ENCODE measurements at places on chromosomes 12 and 14.

GRCh38 chr12:120007272-120007671, 18.2 kb downstream of the BICDL1 start:
- DNase-seq = no peak

DNA sequence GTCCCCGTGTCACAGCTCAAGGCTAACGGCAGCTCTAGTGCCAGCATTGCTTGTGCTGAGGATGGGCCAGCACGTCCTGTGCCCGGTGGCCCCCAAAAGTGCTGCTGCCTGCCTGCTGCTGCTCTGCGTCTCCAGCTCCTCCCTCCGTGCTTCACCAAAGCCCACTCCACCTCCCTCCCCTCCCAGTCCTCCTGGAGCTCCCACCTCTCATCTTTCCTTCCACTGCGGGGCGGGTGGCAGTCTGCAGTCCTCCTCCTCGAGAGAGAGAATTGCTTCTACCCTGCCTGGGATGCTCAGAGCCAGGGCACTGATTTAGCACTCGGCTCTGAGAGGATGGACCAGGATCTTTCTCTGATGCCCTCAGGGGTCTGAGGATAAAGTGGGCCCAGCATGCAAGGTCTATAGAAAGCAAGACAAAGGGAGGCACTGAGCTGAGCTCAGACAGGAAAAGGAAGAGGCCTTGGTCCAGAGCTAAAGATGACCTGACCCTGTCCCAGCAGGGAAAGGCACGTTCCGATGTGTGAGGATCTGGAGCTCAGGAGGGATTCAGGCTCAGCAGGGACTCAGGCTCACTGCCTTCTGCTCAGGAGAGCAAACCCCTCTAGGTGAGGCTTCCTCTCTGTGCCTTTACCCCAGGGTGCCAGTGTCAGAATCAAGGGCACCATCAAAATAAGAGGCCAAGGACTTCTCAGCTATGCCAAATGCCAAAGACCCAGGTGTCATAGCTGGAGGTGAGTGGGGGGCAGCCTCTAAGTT, 113.1 kb upstream of the FKBP4 start:
- DNase-seq = no peak

GRCh38 chr12:1820191-1820895, at the start of gene LRTM2:
Gene LRTM2, plus strand, starts transcription at chr12:1820565. Its CDS starts 7,584 bp downstream, at chr12:1828149.
- no peak for DNase-seq

DNA sequence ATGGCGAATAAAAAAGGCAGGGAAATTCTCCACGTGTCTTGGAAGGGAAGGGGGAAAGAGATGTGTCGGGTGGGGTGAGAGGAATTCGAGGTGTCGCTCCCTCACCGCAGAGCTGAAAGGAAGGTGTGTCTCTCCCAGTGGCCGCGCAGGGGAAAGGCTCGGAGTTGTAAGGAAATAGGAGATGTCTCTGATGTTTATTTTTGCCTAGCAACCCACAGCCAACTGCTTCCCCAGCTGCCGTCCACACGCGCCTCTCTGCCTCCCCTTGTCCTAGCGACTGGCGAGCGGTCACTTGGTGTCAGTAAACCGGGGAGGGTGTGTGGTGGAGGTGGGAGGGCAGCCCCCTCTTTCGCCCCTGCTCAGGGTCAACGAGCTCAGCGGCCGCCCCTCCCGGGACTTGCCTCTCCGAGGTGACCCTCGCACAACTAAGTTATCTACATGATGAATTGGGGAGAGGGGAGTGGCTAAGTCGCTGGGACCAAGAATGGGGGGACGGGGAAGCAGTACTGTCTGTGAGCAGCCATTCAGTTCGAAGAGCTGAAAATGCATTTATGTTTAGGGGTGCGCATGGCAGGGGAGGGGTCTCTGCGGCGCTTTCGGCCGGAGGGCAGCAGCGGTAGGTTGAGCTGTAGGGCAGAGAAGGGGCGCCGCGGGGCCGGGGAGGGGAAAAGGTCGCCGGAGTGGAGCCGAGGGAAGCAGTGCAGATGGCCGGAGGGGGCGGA, 585 bp upstream of the DYRK2 start:
- peak; percentile 32 for DNase-seq

DNA sequence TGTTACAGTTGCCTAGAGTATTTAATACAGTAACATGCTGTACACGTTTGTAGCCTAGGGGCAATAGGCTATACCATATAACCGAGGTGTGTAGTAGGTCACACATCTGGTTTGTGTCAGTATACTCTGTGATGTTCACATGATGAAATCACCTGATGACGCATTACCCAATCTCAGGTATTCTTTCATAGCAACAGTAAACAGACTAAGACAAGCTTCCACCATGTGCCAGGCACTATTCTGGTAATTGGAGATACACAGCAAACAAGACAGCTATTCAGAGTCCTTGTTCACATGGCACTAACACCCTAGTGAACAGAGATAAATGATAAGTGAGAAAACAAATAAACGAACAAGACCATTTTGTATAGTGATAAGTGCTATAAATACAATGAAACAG, 3.8 kb upstream of the PDE3A start:
- peak; percentile 11 for DNase-seq

DNA sequence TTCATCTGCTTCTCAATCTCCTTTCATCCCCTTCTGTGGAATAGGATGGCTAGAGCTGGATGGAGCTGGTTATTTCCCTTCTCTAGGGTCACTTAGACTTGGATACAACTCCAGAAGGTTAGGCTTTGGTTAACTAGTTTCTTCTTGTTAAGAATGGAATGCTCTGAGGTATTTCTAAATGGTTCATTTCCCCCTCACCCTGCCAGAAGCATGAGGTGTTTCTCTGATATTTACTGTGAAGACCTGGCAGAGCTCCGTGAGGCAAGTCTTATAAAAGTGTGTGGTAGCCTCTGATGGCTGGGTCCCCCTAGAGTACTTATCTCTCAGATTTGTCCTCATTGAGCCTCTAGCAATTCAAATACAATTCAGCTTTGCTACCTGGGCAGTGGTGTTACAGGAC, 207.9 kb downstream of the SLC16A7 start:
- DNase-seq = no peak

DNA sequence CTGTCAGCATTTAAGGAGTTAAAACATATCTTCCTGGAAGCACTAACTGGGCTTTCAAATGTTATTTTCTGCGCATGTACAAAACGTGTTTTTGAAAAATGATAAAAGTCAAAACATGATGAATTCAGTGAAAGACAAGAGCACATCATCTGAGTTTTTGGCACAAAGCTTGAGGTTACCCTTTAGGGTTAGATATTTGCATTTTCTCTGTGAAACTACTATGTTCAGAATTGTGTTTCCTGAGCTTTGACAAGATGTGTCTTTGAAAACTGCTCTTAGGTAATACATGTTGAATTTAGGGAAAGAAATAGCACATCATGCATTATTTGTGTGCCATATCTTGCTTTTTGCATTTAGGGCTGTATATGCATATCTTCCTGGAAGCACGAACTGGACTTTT, 79.0 kb downstream of the ASCL4 start:
- DNase-seq = no peak

- DNase-seq = no peak
Observed at GRCh38 chr12:65642061-65642661, 182.1 kb upstream of the HMGA2 start.

DNA sequence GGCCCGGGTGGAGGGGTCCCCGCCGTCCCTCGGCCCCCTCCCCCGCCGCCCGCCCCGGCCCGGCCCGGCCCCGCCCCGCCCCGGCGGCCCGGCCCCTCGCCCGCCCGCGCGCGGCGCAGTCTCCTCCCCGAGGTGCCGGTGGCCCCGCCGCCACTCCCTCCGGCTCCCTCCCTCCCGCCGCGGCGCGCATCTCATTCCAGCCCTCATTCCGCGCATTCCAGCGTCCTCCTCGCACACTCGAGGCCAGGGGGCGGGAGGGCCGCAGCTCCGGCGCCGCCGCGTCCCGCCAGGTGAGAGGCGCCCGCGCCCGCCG, at the start of gene TEAD4:
Gene TEAD4, plus strand, starts transcription at position 206 of the 313 bp plus-strand sequence.
- DNase-seq = no peak

DNA sequence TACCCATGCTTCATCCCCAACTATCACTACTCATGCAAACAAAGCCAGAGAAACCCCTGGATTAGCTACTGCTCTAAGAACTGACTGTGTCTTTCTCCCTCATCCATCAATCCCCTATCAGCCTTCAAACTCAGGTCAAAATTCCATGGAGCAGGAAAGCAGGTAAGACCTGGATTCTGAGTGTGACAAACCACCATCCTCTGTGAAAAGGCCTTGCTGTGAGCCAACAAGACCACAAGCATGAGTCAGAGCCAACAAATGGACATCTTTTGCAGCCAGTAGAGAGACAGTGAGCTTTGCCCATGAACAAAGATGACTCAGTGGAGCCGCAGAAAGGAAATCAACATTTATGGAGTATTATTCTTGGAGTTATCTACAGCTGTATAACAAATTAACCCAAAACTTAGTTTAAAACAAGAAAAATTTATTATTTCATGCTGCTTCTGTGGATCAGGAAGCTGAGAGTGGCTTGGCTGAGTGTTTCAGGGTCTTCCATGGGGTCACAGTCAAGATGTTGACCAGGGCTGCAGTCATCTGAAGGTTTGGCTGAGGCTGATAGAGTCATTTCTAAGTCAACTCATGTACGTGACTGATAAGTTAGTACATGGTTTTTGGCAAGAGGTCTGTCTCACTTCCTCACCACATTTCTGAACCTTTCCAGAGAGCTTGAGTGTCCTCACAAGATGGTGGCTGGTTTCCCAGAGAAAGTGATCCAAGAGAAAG, 61.1 kb downstream of the PITPNM2 start:
- DNase-seq = no peak

DNA sequence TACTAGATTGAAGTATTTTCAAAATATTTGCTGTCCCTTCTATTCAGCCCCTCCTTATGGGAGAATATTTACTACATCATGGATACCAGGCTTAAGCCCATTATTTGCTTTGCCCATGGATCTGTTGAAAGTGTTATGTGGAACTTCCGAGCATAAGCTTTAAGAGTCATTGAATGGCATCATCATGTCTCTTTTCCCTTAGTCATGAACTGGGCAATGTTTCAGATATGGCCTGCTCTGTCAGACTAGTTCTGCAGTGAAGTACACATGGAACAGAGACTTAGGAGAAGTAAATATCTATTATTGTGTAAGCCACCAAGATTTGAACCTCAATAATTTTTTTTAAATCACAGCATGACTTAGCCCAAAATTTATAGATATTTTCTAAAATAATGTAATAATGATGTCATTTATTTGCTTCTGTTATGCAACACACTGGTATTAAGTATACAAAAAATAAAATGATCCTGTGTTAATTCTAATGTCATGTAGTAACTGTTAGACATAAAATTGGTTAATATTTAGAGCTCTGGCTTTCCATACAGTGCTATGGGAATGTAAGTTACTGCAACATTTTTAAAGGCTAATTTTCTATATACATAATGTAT, 1097.3 kb downstream of the SLC16A7 start:
- no peak for DNase-seq

- DNase-seq = no peak
Observed at GRCh38 chr12:112810235-112810917, 18.8 kb downstream of the RPH3A start.

DNA sequence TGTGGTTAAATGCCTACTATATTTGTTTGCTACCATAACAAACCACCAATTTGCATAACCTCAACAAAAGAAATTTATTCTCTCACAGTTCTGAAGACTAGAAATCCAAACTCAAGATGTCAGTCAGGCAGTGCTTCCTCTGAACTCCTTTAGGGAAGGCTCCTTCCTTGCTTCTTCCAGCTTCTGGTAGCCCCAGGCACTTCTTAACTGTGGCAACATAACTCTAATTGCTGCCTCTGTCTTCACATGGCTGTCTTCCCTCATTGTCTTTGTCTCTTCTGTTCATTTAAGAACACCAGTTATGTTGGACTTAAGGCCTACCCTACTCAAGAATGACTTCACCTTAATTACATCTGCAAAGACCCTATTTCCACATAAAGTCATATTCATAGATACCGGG, 206.9 kb downstream of the SYT1 start:
- DNase-seq = no peak

GRCh38 chr12:120662879-120663278, 22.5 kb downstream of the CABP1 start:
- no peak for DNase-seq

DNA sequence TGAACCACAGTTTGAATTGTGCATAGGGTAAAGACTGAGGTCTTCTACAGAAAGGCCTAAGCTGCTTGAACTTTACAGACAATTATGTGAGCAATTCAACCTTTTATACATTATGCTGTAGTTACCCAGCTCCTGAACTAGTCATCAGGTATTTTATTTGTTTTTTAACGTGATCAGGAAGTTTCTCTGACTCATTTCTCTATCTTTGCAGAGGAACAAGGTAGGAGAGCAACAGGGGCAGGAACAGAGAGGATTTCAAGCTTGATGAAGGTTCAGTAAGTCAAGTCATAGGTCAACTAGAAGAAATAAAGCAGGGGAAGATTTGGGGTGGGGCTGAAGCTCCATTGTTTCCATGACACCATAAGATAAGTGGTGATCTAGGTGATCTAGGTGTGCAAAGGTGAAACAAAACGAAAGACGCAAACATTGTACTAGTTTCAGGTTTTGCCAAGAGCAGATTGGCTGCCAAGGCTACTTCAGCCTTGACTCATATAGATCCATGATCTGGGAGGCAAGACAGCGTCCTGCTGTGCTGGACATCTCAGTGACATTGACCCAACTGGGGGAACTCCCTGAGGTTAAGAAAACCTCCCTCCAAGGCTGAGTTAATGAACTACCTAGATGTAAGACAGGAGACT, 198.1 kb downstream of the DAD1 start:
- DNase-seq = no peak

- DNase-seq = no peak
Observed at GRCh38 chr12:27838543-27839185, 58.6 kb upstream of the MANSC4 start.

GRCh38 chr12:116692605-116693004, 45.3 kb downstream of the SPRING1 start:
- no peak for DNase-seq

DNA sequence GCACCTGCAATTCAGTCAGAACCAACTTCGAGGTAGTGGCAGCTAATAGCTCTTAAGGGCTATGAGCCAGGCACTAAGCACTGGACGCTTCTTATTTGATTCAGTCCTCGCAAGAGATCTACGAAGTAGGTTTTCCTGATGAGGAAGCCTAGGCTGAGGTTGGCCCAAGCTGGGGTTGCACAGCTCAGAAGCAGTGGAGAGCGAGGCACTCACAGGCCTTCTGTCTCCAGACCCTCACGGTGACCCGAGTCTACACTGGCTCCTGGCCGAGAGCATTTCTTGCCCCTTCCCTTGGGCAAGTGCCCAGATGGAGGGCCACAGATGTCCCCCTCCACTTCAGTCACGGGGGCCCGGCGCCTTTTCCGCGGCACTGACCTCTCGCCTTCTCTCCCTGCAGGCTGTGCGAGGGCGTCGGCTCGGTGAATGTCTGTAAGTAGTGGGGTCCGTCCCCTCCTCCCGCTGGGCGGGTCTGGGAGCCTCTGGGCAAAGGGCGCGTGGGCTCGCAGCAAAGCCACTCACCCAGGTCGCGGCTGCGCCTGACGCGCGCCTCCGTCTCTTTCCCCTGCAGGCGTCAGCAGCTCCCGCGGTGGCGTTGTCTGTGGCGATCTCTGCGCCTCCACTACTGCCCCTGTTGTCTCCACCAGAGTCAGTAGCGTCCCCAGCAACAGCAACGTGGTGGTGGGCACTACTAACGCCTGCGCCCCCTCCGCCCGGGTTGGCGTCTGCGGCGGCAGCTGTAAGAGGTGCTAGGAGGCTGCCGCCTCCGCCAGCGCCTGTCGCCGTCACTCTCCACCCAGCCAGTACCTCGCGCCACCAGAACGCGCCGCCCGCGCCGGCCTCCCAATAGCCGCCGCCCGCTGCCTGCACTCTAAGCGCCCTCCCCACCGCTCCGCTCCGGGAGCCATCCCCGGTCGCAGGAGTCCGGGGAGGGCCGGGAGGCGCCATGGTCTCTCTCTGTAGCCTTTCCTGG, 13.1 kb downstream of the KRT83 start:
- no peak for DNase-seq

GRCh38 chr14:21001218-21001617, 2.1 kb downstream of the SLC39A2 start:
- no peak for DNase-seq

GRCh38 chr12:51493281-51493680, 68.7 kb downstream of the SLC4A8 start:
- no peak for DNase-seq

All from NCI-H1436 treated with DMSO at 0.1 percent for 48 hours (cell line).